ENCODE measurements at places on chromosomes 2 and 18. TPM values are rescaled to one million over a fixed set of nuclear protein-coding genes. Genes with fewer than 3 reads are reported as not detected.

The LIMS3 gene
- total RNA-seq, result 0.12 TPM

The ATG9A gene
- total RNA-seq, result 55.3 TPM

The GCA gene
- 14.5 TPM for total RNA-seq

The TFPI gene
- total RNA-seq, result 0.60 TPM

The NEU2 gene
- not detected for total RNA-seq

The CYBRD1 gene
- 4.2 TPM for total RNA-seq

The MATN3 gene
- not detected for total RNA-seq

The TWIST2 gene
- not detected for total RNA-seq

The STPG4 gene
- not detected for total RNA-seq

The CHRNA1 gene
- total RNA-seq, result not detected

The CNDP1 gene
- not detected for total RNA-seq

The FHOD3 gene
- not detected for total RNA-seq

The MDH1B gene
- total RNA-seq, result 0.20 TPM

The SP110 gene
- total RNA-seq, result 142 TPM

The SEMA4C gene
- total RNA-seq, result 20.6 TPM

The IL1R1 gene
- 2.4 TPM for total RNA-seq

The CHST9 gene
- not detected for total RNA-seq

The POTEC gene
- total RNA-seq, result not detected

The SERPINB10 gene
- total RNA-seq, result not detected

The SPATS2L gene
- 35.1 TPM for total RNA-seq

The TMEM198 gene
- 3.3 TPM for total RNA-seq

The SOWAHC gene
- 0.31 TPM for total RNA-seq

The CHRNG gene
- total RNA-seq, result not detected

The APOB gene
- not detected for total RNA-seq

The ZSWIM2 gene
- not detected for total RNA-seq

The NRP2 gene
- total RNA-seq, result 64.0 TPM

The ALKAL2 gene
- 0.18 TPM for total RNA-seq

The NCKAP5 gene
- total RNA-seq, result not detected

The APLF gene
- 3.0 TPM for total RNA-seq

The GAL3ST2 gene
- 0.51 TPM for total RNA-seq

The FAM110C gene
- 0.78 TPM for total RNA-seq

The NHEJ1 gene
- total RNA-seq, result 20.7 TPM

The ESPNL gene
- total RNA-seq, result 0.05 TPM

The CYRIA gene
- 0.65 TPM for total RNA-seq

The PJVK gene
- 2.5 TPM for total RNA-seq

The ANKRD53 gene
- not detected for total RNA-seq

The BCL11A gene
- not detected for total RNA-seq

The NPPC gene
- total RNA-seq, result 1.6 TPM

The IL36G gene
- total RNA-seq, result not detected

The CMPK2 gene
- 7.4 TPM for total RNA-seq

The TFCP2L1 gene
- total RNA-seq, result 0.02 TPM

All from activated T-helper 1 cell treated with anti-CD3 and anti-CD28 coated beads, Interleukin-12 subunit alpha, Interleukin-12 subunit beta, Interleukin-2, Interleukin-4 antibody, amounts not matched to agents 30 ng/mL and 10 ng/mL and 1 ng/mL, durations not matched to agents 14 hours and 24 hours and 36 hours (primary cell).